ENCODE measurements at places on chromosomes 5 and 9.
A peak's percentile ranks its signal among the peaks of the same experiment; 100 is the strongest.

- DNase-seq: peak; percentile 32
Measured at GRCh38 chr5:891837-892393, 686 bp downstream of the BRD9 start.

DNA sequence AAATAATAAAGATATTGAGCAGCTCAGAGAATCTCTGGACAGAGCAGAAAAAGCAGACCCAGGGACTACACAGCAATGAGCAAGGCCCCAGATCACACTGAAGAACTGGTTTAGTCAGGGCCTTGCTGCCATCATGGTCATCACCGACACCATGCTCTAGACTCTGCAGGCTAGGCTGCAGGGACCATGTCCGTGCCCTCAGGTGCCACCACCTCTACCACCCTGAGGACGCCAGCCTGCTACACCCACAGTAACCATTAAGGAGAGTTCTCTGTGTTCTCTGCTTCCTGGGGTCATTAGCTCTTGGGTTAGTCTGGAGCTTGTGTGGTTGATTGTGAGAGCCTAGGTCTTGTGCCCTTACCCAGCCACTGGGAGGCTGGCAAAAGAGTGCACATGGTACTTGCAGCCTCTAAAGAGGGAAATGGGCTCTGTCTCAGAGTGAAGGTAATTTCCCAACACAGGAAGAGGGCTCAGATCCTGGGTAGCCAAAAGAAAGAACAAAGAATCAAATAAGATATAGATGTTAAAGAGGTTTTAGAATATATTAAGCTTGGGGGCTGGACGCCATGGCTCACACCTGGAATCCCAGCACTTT is 31.9 kb upstream of the JADE2 start:
- DNase-seq: no peak

GRCh38 chr9:77384406-77384805 is 207.1 kb downstream of the VPS13A start:
- DNase-seq: no peak

GRCh38 chr9:91843623-91844148 is 106.3 kb downstream of the ROR2 start:
- DNase-seq: no peak

- no peak for DNase-seq
Measured at GRCh38 chr5:100026606-100027005, 508.6 kb upstream of the FAM174A start.

DNA sequence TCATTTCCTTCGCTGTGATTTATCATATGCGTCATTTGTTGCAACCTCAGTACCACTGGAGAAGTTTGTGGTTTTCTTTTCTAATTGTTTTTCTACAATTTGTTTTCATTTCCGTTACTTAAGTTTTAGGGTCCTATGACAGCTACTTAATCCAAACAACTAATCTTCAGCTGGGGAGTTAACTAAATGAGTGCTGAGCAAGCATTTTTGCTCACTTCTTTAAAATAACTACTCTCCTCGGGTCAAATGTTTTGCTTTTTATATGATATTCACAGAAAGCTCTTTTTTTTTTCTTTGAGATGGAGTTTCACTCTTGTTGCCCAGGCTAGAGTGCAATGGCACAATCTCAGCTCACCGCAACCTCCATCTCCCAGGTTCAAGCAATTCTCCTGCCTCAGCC is 14.6 kb upstream of the ICE1 start:
- no peak for DNase-seq

DNA sequence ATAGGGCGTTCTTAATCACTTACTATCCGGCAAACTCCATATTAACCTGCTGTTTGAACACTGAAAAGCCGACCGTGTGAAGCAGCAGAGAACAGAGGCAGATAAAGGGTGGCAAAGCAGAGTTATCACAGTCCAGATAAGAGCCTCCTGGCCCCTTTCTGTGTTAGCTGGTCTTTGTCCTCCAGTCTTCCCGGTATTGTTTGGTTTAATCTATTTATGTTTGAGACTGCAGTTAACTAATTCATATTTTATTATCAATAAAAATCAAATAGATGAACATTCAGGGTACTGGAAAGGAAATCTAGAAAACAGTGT is 6.0 kb upstream of the HTR4 start:
- no peak for DNase-seq

- no peak for DNase-seq
Measured at GRCh38 chr5:117794847-117795246, 1193.5 kb downstream of the DTWD2 start.

GRCh38 chr5:39794513-39795210 is 369.9 kb upstream of the DAB2 start:
- no peak for DNase-seq

- no peak for DNase-seq
Measured at GRCh38 chr5:118891252-118891651, 97.1 kb downstream of the DTWD2 start.

DNA sequence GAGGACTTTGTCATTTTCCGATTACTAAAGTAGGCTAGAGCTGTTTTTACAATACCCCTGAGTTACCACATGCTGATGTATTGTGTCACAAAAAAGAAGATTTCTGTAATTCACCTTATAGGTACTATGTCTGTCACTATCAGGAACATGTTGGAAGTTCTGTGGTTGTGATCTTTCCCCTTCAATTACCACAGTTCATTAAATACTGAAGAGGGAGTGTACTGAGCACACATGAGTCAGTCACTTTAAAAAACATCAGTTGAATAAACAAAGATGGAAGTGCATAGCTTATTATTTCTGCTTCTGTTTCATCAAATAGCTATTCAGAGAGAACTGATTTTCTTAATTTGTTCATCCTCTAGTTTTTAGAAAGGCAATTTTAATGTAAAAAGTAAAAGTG is 31.7 kb downstream of the AP3S1 start:
- DNase-seq: no peak

GRCh38 chr5:80871541-80871961 is 88.6 kb upstream of the RASGRF2 start:
- peak; percentile 68 for DNase-seq

GRCh38 chr5:162444129-162444762 is 376.7 kb downstream of the GABRG2 start:
- DNase-seq: no peak

- no peak for DNase-seq
Measured at GRCh38 chr5:60856066-60856465, 12.0 kb upstream of the ELOVL7 start.

DNA sequence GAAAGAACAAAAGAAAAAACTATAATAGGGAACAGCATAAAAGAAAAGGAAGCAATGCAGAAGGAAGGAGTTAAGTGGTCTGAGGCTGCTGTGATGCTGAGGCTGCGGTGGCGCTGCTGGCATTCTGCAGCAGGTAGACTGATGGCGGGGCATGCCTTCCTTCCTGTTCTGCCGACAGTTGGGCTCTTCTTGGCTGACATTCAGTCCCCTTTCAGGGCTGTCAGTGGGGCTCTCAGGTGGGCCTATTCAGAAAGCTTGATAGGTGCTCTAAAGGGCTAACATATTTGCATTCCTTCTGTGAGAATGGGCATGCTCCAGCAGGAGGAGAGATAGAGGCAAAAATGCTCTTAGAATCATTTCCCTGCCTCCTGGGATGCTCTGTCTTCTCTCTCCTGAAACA is 5.1 kb upstream of the CLINT1 start:
- DNase-seq: no peak

DNA sequence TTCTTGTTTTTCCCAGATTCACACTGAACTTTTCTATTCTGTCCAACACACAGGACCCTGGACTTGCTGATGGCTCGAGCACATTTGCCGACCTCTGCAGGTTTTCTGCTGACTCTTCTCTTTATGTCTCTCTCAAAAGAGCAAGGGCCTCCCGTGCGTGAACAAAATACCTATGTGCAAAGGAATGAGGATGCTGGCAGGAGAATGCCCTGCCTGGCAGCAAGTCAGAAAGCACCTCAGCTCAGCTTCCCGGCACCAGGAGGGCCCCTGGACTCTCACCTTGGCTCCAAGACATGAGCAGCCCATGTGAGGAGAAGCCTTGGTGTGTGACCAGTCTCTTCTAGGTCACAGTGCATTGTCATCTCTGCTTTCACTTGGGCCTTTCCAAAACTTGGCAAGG is 36.1 kb downstream of the PAPPA start:
- no peak for DNase-seq

DNA sequence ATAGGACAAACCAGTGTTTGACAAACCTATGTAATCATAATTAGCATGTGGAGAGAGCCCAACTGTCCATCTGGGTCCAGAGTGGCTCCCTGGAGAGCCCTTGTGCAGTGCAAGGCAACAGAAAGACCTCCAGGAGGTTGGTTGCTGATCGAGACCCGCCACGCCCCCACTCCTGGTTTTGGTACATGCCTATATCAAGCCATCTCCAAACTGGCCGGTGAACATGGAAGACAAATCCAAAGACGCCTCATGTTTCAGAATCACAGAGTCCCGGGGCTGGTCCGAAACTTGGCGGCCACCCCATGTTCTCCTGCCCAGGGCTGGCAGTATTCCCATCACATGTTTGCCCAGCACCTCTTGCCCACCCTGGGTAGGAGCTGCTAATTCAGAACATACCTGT is 140.2 kb downstream of the PAX5 start:
- DNase-seq: no peak

- DNase-seq: peak; percentile 32
Measured at GRCh38 chr9:33676746-33677505, 118.4 kb upstream of the PRSS3 start.

DNA sequence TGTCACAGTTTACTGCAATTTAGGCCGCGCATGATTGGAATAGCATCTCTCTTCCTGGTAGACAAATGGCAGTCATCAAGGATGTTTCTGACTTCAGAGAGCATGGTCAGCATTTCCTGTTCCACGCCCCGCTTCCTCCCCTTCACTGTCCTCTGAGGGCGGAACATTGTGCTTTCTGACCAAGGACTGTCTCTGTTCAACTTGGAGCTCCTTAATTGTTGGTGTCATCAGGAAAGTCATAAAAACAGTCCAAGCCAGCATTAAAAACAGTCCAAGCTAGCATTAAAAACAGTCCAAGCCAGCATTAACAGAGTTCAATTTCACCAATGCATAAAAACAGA is 301.3 kb upstream of the IRX4 start:
- no peak for DNase-seq

GRCh38 chr5:36646507-36647023 is 40.2 kb downstream of the SLC1A3 start:
- no peak for DNase-seq

GRCh38 chr9:113152699-113153098 is 1.9 kb downstream of the SLC31A2 start:
- no peak for DNase-seq

DNA sequence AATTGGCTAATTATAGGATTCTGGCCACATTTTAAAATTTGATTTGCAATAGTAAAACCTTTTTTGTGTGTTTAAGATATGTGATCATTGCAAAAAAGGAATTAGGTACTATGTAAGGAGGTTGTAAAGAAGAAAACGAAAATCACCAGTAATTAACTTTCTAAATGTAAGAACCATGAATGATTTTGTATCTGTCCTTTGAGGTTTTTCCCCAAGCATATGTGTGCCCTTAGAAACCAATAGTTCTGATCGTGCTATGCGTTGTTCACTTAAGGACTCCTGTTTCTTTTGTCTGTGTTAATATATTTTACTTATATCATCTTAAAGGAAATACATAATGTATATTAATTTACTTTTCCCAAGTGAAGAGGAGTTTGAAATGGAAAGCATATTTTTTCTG is 410.2 kb downstream of the PSAT1 start:
- DNase-seq: no peak

- no peak for DNase-seq
Measured at GRCh38 chr5:92662741-92663140, 918.3 kb downstream of the NR2F1-AS1 start.

DNA sequence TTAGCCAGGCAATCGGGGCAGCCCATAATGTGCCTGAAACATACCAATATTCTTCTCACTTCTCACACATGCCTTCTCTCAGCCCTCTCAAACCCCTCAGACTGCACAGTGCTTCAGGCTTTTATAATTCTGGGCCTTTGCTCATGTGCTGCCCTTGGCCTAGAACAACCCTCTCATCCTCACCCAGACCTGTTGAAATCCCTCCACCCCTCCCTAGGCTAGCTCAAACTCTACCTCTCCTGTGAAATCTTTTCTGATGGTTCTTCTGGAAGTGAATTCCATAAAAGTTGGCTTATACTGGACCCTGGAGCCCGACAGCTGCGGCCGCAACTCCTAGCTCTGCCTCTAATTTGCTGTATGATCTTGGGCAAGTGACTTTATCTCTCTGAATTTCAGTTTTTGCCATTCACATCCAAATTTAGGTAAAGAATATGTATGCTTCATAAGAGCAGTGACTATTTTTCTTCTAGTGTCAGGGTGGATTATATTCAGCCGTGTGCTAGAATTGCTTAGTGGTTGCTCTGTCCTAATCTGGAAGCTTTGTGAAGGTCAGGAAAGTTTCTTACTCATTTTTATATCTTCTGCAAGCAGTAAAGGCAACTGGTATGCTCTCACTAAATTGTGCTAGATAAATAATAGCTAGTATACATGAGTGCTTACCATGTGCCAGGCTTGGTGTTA is 221.4 kb downstream of the MAPKAP1 start:
- DNase-seq: no peak

GRCh38 chr5:88688156-88688983 is 194.6 kb downstream of the MEF2C start:
- no peak for DNase-seq

DNA sequence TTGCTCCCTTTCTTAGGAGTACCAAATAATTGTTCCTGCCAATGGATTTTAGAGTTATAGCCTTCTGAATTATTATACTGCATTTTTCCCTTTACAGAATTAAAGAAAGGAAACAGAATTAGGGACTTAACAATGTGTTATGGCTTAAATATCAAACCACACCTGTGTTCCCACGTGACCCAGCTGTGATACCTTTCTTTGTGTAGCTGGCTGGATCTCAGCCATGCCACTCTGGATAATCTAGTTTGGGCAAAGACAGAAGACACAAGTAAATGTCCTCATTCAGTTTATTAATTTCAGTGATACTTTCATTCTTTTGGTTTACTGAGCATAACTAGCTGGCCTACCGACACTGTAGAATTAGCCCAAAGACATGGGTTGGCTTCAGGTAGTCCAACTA is 417.2 kb upstream of the ADAMTS16 start:
- DNase-seq: no peak

DNA sequence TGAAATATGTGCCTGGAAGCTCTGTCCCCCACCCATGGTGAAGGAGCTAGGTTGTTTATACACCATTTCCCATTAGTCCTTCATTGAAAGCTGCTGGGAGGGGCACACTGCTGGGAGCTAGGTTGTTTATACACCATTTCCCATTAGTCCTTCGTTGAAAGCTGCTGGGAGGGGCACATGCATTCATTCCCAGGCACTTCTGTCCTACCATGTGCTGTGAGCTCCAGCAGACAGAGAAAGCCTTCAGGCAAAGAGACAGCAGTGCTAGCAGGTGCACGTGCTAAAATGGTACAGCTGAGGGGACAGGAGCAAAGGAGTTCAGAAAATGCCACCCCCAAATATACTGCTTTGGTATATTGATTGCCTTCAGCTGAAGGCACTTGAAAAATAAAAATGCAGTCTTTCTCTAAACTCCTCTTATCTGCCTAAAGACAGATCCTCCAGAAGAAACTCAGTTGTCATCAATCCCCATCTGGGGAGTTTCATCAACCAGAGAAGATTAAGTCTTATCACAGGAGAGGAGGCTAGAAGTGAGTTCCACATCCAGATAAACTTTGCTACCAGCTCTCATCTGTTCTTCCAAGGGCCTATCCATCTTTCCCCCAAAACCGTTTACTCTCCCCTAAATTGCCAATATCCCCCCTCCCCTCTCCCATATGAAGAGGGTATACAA is 27.7 kb upstream of the DAPK1 start:
- no peak for DNase-seq

Data from activated CD4-positive, alpha-beta T cell treated with anti-CD3 and anti-CD28 coated beads for 48 hours (primary cell).